Activated CD4-positive, alpha-beta T cell treated with anti-CD3 and anti-CD28 coated beads, Interleukin-2, Interleukin-6, amounts not matched to agents 100 ng/mL and 50 ng/mL, durations not matched to agents 16 hours and 8 hours (primary cell): ENCODE measurements at places on chromosomes 7 and 10.

GRCh38 chr10:34198953-34199352 lies 616.1 kb downstream of the PARD3 start:
- no peak for DNase-seq

- DNase-seq = no peak
Measured at GRCh38 chr10:110721406-110722038, 77.4 kb downstream of the RBM20 start.

DNA sequence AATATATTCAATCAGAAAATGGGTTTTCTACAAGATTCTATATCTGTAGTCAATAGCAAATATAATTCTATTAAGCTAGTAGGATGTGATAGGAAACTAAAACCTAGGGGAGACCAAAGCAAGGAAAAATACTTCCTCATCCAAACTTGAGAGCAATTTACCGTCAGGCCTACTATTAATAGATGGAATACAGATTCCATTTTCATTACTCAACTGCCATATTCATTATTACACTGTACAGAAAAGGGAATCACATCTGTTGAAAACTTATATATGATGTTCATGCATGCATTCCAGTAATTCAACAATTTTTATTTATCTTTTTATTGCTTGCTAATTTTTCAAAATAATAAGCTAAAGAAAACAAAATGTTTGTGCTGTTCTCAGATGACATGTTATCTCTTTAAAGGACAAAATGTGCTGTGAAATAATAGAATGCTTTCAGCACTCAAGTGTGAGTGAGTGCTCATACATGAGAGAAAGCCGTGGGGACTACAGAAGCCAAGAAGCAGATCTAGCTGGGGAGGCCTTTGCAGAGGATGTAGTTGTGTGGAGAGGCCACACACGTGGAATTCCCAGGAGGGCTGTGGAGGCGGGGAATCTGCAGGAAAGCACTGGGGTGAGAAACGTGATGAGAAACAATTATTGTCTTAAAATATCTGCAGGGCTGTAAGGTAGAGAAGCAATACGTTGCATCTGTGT lies 110.0 kb downstream of the EGFR start:
- no peak for DNase-seq

DNA sequence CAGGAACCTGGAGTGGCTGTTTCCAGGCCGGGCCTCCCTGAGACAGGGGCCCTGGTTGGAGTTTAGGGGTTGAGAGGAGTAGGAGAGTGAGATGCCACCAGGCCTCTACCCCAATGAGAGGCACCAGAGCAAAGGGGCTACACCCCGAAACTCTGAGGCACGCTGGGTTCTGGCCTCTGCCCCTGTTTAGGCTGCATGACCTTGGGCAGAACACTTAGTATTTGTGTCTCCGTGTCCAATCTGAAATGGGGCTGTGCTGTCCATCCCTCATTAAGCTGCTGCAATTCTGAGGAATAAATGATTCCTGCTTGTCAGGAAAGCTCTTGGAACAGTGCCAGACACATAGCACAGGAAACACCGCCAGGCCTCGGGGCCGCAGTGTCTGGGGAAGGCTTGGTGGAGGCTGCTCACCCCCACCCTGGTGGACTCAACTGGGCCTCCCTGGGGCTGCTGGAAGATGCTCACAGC lies 40.5 kb upstream of the SAMD8 start:
- no peak for DNase-seq

GRCh38 chr7:7565746-7566650 lies 686 bp upstream of the MIOS start:
- no peak for DNase-seq

- no peak for DNase-seq
Measured at GRCh38 chr7:102281785-102282184, 4.9 kb upstream of the SH2B2 start.

- DNase-seq = no peak
Measured at GRCh38 chr7:7351832-7352231, 169.5 kb downstream of the C1GALT1 start.

GRCh38 chr10:60822809-60823208 lies 44.5 kb downstream of the CDK1 start:
- DNase-seq = no peak

DNA sequence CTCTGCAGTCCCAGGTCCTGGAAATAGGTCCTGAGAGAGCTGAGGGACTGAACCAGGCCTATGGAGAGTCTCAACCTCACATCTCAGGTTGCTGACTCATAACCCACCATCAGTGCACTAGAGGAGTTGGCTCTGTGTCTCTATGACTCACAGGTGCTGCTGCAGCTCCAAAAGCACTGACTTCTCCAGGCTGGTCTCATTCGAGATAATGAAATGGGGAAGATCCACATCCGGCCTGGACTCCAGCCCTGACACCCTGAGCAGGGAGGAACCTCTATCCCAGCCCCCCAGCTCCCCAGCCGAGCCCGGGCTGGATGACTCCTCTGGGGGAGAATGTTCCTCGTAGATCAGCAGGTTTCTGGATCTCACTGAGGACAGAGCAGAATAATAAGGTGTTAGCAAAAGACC lies 35.5 kb upstream of the DGKI start:
- DNase-seq = peak; percentile 88

GRCh38 chr10:95815133-95815532 lies 59.2 kb downstream of the ENTPD1 start:
- DNase-seq = no peak

- no peak for DNase-seq
Measured at GRCh38 chr10:133294189-133294588, 14.5 kb downstream of the TUBGCP2 start.

DNA sequence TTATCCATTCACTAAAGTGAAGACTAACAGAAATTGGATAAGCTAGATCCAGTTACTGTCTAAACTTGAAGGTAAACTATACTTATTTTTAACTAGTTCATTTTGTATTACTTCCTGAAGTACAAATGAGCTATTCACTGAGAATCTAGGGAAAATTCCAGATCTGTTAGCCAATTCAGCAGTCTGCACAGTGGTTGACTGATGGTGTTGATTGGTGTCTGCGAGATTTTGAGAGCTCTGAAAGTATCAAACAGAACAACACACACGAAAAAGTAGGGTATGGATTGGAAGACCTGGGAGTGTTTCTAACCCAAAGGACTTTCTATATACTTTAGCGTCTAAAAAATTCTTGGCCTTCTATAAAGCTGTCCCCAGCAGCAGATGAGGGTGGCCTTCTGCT lies 33.6 kb upstream of the AGR2 start:
- no peak for DNase-seq

DNA sequence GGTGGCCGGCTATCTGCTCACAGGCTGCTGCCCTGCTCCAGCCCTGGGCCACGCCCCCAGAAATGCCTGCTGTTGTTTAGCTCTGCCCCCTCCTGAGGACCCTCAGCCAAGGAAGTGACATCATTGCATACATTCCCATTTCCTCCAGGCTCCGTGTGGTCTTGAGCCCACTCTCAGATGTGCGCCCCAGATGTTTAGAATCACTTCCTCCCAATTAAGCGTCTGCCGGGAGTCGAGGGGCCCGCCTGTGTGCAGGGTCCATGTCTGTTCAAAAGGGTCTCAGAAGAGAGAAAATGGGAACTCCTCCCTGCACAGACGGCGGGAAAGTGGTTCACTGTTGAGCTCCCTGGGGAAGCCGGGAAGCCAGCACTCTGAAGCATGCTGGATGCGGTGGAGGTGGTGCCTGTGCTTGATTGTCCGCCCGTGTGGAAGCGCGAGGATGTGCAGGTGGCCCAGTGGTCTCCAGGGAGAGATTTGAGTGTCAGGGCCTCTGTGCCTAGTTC lies 116.9 kb upstream of the PPIF start:
- no peak for DNase-seq

- DNase-seq = no peak
Measured at GRCh38 chr7:3157566-3158287, 114.1 kb upstream of the CARD11 start.

GRCh38 chr7:148723166-148723559 lies 24.5 kb downstream of the CUL1 start:
- no peak for DNase-seq

DNA sequence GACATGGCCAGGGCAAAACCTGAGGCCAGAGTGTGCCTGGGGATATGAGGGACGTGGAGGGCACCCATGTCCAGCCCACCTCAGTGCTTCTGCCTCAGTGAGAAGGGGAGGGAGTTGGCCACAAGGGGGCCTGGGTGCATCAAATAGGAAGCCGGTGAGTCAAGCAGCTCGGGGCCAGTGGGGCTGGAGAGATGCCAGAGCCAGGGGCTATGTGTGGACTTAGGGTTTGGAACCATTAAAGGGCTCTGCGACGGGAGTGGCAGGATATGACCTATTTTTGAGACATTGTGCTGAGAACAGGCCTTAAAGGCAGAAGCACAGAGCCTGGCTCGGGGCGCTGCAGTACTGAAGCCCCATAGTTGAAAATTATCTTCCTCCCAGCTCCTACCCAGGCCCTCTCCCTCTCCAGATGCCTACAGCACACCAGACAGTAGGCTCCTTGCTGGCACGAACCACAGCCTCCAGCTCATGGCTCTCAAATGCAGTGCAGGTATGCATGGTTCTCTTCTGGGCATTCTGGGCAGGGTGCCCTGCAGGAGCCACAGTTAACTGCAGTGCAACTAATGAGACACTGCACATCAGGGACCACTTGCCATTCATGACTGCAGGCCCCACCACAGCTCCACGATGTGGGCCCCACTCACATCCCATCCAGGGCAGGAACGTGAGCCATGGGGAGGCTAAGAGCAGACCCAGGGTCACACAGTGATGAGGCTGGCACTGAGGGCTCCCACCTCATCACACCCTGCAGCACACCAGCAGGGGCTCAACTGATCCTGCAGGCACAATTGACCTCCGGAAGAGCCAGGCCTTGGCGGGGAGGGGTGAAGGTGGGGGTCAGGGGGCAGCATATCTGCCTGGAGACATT lies 7.2 kb upstream of the PGAM2 start:
- peak; percentile 43 for DNase-seq

GRCh38 chr10:72593963-72594362 lies 31.9 kb downstream of the MICU1 start:
- no peak for DNase-seq

- DNase-seq = no peak
Measured at GRCh38 chr7:80640846-80641245, 2.4 kb downstream of the CD36 start.

DNA sequence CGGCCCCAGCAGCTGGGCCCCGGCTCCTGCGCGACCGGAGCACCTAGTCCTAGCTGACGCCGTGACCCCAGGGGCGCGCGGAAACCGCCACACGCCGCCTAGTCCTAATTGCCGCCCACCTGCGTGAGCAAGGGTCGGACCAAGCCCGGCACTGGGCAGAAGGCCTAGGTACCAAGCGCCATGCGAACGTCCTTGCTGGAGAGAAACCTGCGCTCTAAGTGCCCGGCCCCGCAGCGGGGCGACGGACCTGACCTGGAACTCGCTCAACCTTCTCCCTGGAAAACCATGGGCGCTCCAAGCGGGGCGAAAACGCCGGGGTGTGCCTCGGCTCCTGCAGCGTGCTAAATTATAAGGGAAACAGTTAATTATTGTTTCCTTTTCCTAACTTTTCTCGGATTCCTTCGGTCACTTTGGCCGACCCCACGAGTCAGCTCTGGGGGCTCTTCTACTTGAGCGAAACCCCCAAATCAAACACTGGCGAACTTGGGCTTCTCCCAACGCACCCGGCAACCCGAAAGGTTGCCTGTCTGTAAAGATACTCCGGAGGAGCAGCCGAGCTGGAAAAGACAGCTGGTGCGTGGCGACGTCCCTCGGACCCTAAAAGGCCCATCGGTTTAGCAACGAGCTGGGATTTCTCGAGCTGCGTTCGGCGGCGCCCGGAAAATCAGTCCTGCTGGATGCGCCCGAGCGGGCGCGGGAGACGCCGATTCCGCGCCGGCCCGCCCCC lies 5.3 kb upstream of the EBF3 start:
- no peak for DNase-seq

DNA sequence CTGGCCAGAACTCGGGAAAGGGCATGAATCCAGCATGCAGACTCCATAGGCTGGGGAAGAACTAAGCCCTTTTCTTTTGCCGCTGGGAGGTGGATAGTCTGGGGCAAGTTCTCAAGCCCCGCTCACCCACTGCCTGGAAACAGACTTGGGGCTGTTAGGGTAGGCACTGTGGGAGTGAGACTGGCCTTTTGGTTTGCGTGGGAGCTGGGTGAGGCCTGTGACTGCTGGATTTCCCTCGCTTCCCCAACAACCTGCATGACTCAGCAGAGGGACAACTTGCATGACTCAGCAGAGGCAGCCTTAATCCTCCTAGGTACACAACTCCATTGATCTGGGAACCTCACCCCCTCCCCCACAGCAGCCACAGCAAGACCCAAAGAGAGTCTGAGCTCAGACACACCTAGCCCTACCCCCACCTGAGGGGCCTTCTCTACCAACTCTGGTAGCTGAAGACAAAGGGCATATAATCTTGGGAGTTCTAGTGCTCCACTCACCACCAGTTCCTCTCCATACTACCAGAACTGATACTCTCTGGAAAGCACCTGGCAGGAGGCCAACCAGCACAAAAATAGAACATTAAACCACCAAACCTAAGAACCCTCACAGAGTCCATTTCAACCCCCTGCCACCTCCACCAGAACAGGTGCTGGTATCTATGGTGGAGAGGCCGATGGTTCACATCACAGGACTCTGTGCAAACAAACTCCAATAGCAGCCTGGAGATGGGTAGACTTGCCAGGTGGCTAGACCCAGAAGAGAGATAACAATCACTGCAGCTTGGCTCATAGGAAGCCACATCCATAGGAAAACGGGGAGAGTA lies 81.4 kb upstream of the LAMB4 start:
- DNase-seq = peak; percentile 6

- DNase-seq = no peak
Measured at GRCh38 chr7:95602421-95602820, 6.1 kb upstream of the PDK4 start.

- no peak for DNase-seq
Measured at GRCh38 chr7:25084821-25085220, 40.2 kb downstream of the CYCS start.

GRCh38 chr7:148334959-148335577 lies 255.5 kb upstream of the C7orf33 start:
- no peak for DNase-seq

- no peak for DNase-seq
Measured at GRCh38 chr7:129907122-129907736, 45.5 kb downstream of the UBE2H start.

- no peak for DNase-seq
Measured at GRCh38 chr7:74033372-74034311, 5.7 kb downstream of the ELN start.

DNA sequence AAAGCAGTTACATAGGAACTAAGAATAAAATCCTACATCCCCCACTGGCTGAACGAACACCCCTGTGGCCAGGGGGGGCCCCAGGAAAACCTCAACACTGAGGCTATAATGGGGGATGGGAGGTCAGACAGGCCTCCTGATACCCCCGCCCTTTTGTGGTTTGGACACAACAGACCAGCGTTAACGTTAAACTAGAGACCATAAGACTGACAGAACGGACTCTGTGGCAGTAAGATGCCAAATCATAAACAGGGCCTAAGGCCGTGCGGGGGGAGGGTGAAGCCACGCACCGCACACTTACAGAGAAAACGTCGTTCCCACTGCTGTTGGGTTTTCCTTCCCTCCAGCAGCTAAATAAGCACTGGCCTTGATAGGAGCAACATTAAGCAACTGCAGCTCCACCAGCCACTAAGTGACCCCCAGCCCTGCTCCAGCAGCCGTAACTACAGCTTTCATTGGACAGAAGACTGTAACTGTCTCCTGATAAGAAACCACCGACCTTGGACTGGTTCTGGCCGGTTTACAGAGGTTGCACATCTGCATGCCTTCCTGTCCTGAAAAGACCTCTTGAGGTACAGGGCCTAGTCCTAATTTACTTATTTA lies 3.4 kb upstream of the PPP2R2D start:
- no peak for DNase-seq
